ENCODE measurements at places on chromosomes 4 and X.

DNA sequence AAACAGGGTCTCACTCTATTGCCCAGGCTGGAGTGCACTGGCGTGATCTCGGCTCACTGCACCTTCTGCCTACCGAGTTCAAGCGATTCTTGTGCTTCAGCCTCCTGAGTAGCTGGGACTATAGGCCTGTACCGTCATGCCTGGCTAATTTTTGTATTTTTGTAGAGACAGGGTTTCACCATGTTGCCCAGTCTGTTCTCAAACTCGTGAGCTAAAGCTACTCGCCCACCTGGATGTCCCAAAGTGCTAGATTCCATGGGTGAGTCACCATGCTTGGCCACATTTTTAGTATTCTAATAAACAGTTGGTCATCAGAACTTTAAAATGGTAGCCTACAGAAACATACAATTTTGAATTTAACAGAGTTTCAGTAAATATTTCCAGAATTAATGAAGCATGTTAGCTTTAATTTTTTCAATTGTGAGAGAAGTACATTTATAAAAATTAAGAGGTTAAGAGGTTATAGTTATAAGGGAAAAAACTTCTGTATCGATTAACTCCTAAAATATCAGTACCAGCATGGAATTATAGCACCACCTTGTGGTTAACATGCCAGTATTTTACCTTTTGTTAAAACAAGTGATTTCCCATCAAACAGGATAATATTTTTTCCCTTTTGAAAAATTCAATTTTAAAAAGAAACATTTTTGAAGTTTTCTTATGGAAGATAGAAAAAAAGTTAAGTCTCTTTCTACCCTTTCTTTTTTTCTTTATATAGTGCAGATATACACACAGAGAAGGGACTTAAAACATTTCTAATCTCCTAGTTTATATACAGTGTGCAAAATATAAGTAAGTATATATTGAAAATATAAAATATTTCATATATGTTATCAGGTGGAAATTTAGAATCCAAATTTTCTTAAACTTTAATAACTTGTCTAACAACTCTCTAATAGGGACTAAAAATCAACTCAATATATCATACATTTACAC is 35.4 kb downstream of the CEP44 start:
- DNase-seq, result peak; percentile 21

DNA sequence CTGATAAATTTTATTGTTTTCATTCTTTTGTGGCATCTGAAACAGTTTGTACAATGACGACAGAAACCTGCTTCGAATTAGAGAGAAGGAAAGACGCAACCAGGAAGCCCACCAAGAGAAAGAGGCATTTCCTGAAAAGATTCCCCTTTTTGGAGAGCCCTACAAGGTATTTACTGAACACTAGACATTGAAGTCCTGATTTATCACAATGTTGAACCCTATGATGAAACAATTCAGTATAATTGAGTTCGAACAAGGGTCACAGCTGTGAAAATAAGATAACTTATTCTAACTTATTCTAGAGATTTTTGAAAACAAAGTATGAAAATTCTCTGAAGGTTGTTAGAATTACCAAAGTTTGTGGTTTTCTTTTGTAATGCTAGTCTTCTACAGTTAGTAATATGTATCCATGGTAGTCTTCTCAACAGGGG is 111.3 kb downstream of the AFF1 start:
- DNase-seq, result no peak

DNA sequence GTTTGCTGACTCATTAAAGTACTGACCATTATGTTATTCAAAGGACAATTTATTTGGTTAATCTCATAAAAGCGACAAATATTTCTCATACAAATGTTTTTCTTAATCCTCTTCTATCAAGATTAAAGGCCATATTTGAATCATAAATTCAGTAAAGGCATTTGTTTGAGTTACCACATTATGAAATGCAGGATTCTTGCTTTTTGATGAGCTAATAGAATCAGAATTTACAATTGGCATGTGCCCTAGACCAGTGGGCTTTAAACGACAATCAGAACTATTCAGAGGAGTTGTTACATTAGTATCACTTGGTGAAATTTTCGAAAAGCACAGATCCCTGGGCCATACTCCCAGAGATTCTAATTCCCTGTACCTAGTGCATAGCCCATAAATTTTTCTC is 55.3 kb downstream of the KLHL4 start:
- DNase-seq, result no peak

GRCh38 chrX:44705817-44706551 is 137.8 kb upstream of the DUSP21 start:
- DNase-seq, result no peak

- no peak for DNase-seq
Observed at GRCh38 chr4:1237981-1238675, 10.8 kb downstream of the CTBP1 start.

- no peak for DNase-seq
Observed at GRCh38 chr4:152640058-152640921, 39.5 kb downstream of the TMEM154 start.

GRCh38 chrX:42094218-42094617 is 170.9 kb upstream of the CASK start:
- no peak for DNase-seq

- DNase-seq, result no peak
Observed at GRCh38 chr4:176266026-176266425, 3.0 kb downstream of the ASB5 start.

DNA sequence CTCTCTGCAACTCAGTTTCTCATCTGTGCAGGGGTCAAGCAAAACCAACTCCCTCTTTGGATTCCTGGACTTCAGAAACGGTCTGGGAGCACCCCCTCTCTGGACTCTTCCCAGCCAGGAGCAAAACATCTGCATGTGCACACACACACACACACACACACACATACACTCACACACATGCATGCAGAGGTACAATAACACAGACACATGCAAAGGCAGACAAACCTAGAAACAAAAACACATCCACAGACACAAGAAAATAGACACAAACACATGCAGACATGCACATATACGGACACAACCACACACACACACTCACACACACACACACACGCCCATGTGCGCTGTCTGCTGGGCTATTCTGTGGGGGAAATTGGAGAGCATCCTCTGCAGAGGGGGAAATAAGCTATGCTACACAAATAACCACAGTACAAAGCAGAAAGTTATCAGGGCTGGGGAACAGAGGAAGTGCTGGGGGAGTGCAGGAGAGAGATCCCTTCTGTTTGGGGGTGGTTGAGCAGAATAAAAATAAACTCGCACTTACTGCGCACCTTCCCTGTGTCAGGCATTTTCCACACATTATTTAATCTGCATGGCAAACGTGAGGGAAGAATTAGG is 19.9 kb downstream of the IQSEC2 start:
- DNase-seq, result no peak

DNA sequence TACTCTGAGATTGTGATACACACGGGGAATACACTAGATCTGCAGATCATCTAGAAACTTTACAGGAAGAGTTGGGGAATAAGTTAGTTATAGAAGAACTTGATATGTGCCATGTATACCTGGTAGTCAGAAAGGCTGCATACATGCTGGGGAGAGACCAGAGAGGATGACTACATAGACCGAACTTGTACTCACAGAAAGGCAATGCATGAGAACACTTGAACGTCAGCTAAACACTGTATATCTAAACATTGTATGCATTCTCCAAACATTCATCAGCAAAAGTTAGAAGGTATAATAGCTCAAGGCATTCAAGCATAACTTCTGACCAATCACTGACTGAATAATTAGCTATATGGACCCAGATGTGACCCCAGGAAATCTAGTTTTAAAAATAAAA is 78.0 kb upstream of the PDHA2 start:
- no peak for DNase-seq

GRCh38 chr4:147964266-147964880 is 232.5 kb downstream of the ARHGAP10 start:
- no peak for DNase-seq

GRCh38 chr4:57233386-57233785 is 123.2 kb upstream of the IGFBP7 start:
- DNase-seq, result no peak

DNA sequence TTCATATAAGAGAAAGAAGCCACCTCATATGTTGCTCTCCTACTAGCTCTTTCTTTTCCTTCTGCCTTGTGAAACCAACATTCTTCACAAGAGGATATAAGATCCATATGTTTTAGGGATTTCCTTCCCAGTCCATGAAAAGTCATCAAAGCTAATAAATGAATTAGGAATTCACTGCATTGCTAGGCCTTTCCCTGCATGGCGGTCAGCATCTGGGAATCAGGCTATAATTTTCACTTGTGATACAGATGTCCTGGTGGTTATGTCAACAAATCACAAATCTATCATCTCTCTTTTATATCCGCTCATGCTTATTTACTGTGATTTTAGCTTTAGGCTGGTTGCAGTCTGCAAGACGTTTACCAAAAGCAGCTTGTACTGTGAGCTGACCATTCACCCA is 510.0 kb downstream of the NLGN4X start:
- no peak for DNase-seq

GRCh38 chrX:31435592-31435991 is 363.8 kb upstream of the FTHL17 start:
- DNase-seq, result no peak

GRCh38 chr4:144565527-144566195 is 80.3 kb upstream of the HHIP start:
- DNase-seq, result no peak
